ENCODE measurements at places on chromosomes 12 and 14.
A peak's percentile ranks its signal among the peaks of the same experiment; 100 is the strongest.

GRCh38 chr12:13676880-13677279 is 304.5 kb downstream of the GRIN2B start:
- no peak for DNase-seq

GRCh38 chr12:124921200-124922031 is 7.0 kb upstream of the UBC start:
- no peak for DNase-seq

- DNase-seq: no peak
These were observed 63.1 kb upstream of the DACT1 start for GRCh38 chr14:58574623-58575022.

GRCh38 chr14:58054100-58054499 is 97.9 kb downstream of the ARMH4 start:
- DNase-seq: no peak

GRCh38 chr14:90419200-90419599 is 22.4 kb downstream of the CALM1 start:
- peak; percentile 88 for DNase-seq

GRCh38 chr12:20415028-20415427 is 46.7 kb downstream of the PDE3A start:
- DNase-seq: peak; percentile 38

- DNase-seq: no peak
These were observed 20.1 kb downstream of the LTBP2 start for GRCh38 chr14:74591899-74592298.

DNA sequence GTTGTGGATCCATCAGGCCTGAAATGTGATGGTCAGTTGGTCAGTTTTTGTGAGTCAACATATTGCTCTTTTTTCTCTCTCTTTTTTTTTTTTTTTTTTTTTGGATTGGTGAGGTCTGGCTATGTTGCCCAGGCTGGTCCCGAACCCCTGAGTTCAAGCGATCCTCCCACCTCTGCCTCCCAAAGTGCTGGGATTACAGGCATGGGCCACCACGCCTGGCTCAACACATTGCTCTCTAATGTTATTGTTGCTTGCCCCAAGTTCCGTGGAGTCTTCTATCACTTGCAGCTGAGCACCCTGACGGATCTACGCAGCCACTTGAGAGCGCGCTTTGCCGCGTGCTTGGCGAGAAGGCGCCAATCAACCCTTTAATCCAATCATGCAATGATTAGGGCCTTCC is 69.5 kb upstream of the DIO3 start:
- no peak for DNase-seq

DNA sequence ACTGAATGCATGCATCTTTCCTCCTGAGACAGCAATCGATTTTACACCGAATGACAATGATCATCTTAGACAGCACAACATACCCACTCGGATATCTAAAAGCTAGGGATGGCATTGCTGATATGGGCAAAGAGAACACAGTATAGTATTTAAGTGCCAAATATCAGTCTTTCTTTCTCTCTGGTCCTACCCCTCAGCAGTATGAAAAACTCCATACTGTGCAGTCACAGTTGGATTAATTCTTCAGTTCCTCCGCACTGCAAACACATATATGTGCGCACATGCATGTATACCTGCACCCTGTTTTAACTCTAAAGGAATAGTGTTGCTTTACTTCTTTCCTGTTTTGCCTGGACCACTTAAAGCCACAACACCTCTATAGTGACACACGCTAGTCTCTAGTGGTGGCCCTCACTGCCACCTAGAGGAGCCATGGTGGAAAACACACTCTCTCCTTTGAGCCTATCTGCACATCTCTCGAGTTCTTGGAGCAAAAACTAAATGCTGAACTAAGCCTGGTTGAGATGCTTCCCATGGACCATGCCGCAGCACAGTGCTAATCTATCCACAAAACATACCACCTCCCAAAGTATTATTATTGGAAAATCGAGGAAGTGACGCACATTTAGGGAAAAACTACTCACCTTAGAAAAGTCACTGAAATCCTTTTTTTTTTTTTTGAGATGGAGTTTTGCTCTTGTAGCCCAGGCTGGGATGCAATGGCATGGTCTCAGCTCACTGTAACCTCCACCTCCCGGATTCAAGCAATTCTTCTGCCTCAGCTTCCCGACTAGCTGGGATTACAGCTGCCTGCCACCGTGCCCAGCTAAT is 11.9 kb downstream of the TMEM52B start:
- no peak for DNase-seq

GRCh38 chr14:42057111-42057510 is 450.4 kb downstream of the LRFN5 start:
- DNase-seq: no peak

GRCh38 chr12:48165089-48165981 is 8.0 kb upstream of the ASB8 start:
- DNase-seq: peak; percentile 49

- DNase-seq: no peak
These were observed 30.7 kb upstream of the HDAC7 start for GRCh38 chr12:47850153-47851084.

GRCh38 chr12:42129595-42130204 is 15.0 kb downstream of the GXYLT1 start:
- DNase-seq: peak; percentile 81

DNA sequence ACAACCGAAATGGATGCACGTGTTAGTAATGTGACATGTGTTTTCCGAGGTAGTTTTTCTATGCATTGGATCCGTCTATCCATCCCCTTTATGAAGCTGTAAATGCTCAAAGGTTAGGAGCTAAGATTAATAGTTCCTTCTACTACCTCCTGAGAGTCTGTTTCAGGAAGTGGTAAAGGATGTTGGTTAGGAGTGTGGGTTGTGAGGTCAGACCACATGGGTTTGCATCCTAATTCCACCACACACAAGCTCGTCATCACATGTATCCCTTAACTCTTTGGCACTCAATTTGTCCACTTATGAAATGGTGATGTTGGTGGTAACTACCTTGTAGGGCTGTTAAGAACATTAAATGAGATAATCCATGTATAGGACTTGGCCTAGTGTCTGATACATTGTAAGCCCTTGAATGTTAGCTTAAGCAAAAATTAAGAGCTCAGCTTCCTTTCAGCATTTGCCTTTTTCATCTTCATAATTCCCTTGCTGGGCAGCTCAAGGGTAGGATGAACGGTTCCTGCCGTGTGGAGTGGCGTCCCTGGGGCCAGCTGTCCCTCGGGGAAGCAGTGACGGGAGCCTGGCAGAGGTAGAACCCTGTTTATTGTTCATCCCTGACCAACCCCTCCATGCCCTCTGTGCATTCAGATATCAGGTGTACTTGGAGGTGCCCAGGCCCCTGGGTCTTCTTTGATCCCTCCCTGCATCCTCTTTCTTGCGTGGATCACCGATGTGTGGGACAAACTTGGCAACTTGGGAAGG is 52.3 kb downstream of the TSPAN9 start:
- peak; percentile 91 for DNase-seq

- DNase-seq: peak; percentile 42
These were observed 42.6 kb downstream of the SOCS2 start for GRCh38 chr12:93614917-93615596.

GRCh38 chr14:31000629-31001338 is 24.7 kb upstream of the AP4S1 start:
- DNase-seq: no peak

DNA sequence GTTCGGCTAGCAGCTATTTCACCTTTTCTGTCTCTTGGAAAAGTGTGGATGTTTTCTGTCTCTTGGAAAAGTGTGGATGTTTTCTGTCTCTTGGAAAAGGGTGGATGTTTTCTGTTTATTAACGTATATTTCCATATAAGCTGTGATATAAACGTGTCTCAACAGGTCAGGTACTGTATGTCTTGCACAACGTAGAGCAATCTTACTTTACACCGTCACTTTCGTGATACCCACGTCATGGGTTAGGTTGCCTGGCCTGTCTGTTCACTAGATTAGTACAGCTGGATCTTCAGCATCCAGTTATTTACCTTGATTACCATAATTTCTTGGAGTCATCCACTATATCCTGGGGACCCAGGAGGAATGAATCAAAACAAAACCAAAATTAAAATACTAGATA is 14.1 kb downstream of the CLEC7A start:
- no peak for DNase-seq

DNA sequence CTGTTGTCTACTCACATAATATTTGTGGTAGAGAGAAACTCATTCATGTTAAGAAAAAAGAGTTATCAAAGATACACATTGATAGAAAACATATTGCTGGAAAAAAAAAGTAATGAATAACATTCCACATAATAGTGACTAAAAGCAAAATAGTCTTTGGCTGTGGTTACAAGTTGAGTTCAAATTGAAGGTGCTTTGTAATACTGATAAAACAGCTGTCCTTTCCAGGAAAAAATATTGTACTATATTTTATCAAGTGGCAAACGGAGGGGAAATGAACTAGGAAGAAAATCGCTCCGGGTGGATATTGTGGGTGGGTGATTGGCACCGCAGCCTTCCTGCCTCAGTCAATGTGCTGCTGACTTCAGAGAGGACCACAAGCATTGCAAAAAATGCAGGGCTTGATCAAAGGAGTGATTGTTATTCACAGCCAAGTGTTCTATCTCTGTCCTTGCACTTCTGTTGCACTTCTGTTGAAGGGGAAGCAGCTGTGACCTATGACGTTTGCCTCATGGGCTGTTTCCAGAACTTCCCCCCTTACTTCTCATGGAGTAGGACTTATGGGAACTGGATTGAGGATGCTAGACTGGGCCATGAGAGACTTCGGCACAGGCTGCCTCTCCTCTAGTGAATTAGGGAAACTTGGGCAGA is 114.4 kb downstream of the VRK1 start:
- no peak for DNase-seq

DNA sequence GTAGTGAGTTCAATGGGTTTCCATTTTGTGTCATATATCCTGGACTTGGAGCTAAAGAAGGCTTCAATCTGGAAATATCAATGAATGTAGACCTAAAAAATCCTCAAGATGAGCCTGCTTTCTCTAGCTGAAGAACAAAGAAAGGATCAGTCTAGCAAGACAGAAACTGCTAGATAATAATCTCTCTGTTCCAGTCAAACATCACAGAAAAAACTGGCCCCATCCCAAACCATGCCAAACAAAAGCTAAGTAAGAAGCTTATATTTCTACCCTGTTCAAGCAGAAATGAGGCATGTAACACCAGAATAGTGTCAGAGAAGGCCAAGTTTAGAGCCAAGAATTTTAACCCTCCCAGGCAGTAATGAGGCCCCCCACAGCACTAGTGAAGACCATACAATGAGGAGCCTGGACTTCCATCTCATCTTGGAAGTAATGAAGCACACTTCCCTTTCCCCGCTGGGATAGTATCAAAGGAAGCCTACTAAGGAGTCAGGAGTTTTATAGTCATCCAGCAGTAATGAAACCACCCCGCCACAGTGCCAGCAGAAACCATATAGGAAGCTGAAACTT is 95.8 kb downstream of the NELL2 start:
- no peak for DNase-seq

DNA sequence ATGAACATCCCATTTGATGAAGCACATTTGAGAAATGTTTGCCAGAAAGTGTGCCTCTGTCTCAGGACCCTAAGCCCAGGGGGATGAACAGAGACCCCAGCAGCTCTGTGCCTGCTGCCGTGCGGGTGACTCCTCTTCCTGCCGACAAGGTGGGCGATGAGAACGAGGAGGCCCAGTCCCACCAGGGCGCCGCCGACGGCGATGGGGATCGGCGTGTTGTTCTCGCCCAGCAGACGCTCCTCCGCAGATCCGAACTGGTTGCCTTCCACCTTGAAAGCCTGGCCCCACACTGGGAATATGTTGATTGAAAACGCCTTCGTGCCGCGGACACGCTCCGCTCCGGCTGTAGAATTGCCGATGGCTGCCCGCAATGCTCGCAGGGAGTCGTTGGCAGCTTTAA is 44.1 kb downstream of the LRTM2 start:
- DNase-seq: no peak

DNA sequence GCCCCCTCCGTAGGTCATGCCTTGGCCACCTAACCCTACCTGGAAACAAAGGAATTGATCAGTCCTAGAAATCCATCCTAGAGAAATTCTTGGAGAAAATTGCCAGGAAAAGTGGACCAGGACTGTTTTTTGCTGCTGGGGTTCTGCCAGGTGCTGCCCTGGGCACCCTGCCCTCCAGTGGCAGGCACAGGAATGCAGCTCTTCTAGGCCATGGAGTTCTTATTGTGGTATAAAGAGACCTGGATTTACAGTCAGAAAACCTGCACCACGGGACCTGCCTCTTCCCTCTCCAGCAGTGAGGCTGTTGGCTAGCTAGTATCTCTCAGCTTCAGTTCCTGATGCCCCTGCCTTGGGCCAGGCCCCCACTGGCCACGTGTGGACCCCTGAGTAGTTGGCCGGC is 59.7 kb downstream of the SLC24A4 start:
- DNase-seq: no peak

- peak; percentile 97 for DNase-seq
These were observed 88.5 kb upstream of the NCOR2 start for GRCh38 chr12:124655698-124656516.

DNA sequence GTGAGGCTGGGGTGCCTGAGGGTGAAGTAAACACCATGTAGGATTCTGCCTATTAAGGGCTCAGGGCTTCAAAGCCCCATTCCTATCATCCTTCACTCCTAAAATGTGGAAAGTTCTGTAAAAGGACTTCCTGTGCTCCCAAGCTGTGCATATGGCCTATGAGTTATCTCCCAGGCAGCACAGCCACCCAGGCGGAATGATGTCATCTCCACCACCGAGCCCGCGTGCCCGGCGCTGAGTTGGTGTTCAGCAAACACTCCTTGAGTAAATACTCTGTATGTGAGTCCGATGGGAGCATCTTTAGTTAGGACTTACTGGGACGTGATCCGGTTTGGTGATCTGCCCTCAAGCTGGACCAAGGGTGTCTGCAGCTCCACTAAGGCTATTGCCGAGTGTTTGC is 437.3 kb downstream of the MED13L start:
- no peak for DNase-seq

- DNase-seq: no peak
These were observed 14.7 kb downstream of the NOC4L start for GRCh38 chr12:132158677-132159554.

Measured in astrocyte of the cerebellum (primary cell).